ENCODE measurements at places on chromosomes 6 and 20.

DNA sequence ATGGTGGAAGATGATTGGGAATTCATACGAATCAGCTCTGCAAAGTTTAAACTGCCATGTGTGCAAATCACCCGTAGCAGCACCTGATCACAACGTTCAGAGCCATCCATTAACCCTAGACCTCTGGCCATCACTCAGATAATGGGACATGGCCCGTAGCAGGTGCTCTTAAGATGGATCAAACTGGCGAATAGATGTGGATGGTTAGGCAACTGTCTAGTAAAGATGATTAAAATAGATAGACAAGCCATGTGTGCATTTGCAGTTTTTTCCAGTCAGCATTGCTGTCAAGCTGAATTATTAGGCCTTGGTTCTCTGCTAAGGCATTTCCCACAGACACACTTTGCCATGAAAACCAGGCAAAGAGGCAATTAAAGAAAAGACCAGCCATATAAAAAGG is 40.6 kb upstream of the PHACTR1 start:
- DNase-seq = no peak

DNA sequence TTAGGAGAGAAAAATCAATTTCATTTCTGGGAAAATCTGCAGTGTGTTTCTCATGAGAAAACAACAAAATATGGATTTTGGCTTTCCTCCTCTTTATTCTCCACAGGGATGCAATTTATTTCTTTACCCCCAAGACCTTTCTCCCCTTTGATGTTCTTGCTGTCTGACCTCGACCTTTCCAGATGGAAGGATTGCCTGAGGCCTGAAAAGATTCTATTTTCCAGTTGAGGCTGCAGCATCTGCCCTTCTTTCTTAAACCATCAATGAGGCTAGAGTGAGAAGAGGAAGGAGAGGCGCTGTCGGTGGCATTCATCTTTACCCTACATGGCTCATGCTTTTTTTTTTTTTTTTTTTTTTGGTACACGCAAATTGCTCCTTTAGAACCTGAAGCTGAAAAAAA is 344.2 kb upstream of the BTBD3 start:
- DNase-seq = no peak

DNA sequence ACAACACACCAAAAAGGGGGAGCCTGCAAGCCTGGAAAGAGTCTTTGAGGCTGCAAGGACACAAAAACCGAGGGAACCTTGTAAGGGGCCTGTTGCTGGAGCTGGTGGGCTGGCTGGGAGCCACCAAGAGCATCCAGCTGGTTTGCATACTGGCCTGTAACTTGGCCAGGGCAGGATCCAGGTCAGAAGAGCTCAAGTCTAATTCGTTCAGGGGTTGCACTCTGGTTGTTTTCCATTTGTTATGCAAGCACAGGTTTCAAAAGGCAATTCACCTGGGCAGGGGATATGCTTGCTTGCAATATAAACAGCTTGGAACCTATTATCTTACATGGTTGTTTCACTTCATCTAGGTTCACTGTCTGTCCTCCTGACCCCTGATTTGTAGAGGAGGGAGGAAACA is 98.3 kb upstream of the GCM1 start:
- DNase-seq = no peak

DNA sequence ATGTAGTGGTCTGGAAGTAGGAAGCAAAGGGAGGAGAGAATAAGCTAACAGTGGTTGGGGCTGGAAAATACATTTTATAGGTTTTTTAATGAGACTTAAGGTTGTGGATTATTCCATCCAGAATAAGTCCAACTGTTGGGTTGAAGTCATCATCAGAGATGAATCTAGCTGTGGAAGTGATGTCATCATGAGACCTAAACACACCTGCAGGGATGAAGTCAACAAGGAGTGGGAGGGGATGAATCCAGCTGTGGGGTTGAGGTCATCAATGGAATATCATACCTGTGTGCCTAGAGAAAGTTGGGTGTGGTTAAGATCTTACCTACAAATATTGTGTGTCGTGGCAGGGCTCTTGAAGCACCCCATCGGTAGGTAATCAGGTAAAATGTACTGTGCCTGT is 730.7 kb downstream of the RFPL4B start:
- DNase-seq = no peak

DNA sequence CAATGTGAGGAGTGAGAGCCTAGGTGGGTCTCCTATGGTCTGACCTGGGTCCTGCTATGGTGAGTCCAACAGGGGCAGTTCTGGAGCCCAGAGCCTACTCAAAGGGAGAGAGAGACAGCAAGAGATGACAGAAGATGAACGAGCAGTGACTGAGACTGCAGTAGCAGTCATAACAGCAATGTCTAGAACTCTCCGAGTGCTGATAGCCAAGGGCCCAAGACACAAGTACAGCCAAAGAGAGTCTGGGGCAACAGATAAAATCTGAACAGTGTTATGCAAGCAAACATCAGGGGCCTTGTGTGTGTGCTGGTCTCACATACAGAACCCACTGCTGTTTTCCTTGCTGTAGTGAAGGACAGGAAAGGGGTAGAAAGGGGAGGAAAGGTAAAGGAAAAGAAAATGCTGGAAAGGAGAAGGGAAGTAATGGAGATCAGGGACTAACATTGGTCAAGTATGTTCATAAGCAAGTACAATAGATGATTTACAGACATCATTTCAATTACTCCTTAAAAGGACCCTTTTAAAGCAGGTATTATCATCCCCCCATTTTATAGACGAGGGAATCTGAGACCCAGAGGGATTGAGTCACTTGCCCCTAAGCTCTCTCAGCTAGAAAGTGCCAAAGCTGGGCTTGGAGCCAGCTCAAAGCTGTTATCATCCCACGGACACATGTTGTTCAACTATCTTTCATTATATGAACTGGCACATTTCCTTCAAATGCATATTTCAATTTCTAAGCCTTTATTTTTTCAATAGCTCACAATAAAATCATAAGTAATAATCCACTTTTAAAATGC is 182.3 kb upstream of the RAB32 start:
- no peak for DNase-seq

DNA sequence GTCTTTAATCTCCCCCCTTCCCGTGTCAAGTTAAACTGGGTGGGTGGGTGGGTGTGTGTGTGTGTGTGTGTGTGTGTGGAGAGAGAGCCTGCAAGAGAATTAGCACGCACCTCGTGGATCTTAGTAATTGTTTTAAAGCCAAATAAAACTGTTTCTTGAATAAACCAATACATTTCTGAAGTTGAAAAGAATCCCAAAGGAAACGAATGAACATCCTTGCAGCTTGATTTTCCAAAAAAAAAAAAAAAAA is 381 bp upstream of the BICRAL start:
- DNase-seq = no peak

DNA sequence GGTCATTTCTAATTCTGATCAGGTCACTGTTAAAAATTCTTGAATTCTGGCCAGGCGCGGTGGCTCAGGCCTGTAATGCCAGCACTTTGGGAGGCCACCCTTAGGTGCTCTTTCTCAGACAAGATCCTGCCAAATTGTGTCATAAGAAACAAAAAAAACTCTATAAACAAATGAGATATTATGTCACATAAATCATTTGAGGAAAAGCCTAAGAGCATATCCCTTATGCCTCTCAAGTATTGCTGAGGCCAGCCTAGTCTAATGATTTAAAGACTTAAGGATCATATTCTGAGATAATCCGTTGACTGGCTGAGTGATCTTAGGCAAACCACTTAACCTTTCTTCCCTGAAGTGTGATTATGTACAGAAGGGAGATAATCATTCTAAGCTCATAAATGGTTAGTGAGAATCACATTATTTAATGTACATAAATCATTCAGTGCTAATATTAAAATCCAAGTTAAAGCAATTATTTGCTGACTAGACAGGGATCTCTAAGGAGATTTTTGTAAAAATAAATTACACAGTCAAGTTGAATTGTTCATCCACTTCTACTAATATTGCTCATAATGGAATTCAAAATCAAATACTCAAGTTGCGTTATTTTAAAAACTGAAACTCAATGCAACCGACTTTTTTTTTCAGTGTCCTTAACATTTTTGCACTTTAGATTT is 365.4 kb downstream of the PHF3 start:
- no peak for DNase-seq

- DNase-seq = no peak
Measured at GRCh38 chr20:55153001-55153645, 677.7 kb downstream of the DOK5 start.

- DNase-seq = no peak
Measured at GRCh38 chr6:44787254-44787834, 399.8 kb downstream of the CDC5L start.

Data from amniotic stem cell (primary cell).